ENCODE measurements at places on chromosomes 2 and 18. TPM values are rescaled to one million over a fixed set of nuclear protein-coding genes. Genes with fewer than 3 reads are reported as not detected.

Gene G6PC2
- total RNA-seq, result not detected

Gene UGT1A3
- total RNA-seq, result not detected

Gene MRPL30
- total RNA-seq, result 30.2 TPM

Gene RIT2
- total RNA-seq, result not detected

Gene RMC1
- total RNA-seq, result 47.6 TPM

Gene CD207
- total RNA-seq, result not detected

Gene SERPINB10
- 0.27 TPM for total RNA-seq

Gene RAD51AP2
- not detected for total RNA-seq

Gene FIGN
- total RNA-seq, result not detected

Gene KIF5C
- total RNA-seq, result 4.2 TPM

DNA sequence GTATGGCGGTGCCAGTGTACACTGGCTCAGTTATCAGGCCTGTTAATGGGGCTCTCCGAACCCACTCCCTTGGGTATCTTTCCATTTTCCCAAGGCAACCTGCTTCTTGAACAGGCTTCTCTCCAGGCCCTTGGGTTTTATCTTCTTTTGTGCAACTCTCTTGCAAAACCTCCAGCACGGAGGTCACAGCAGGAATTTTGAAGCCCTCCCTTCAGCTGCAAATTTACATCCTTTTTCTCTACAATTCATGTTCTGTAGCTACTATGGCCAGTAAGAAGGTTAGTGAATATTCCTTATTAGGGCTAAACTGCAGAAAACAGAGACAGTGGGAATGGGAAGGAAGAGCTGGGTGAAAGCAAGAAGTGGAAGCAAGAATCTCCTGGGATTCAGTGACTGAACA is 10.4 kb upstream of the NPAS2 start:
- no peak for DNase-seq

- DNase-seq, result no peak
Observed at GRCh38 chr2:34308140-34308539, 709.0 kb upstream of the FAM98A start.

DNA sequence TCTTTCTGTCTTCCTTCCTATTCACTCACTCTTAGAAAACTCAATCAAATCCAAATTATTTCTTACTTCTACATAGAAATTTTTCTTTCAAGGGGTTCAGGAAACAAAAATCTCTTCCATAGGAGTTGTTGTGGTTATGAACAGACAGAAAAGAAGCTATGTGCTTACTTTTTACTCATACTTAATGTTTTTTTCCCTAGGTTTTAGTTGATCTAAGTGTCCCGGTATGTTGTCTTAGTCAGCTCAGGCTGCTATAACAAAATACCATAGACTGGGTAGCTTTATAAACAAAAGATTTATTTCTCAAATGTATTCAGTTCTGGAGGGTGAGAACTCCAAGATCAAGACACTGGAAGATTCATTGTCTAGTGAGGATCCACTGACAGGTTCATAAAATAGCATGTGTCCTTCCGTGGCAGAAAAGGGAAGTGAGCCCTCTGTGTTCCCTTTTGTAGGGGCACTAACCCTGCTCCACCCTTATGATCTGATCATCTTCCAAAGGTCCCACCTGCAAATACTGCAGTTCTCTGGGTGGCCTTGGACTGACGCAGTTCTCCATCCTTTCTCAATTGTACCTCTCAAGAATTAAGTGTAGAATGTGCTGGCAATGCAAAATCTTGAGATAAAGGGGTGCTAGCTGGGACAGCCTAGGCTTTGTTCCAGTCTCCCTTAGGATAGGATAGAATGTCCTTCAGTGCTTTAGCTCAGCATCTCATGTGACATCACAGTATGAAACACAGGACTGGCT is 14.4 kb upstream of the VRK2 start:
- no peak for DNase-seq

GRCh38 chr2:216960671-216961268 is 100.9 kb upstream of the TNP1 start:
- DNase-seq, result no peak

DNA sequence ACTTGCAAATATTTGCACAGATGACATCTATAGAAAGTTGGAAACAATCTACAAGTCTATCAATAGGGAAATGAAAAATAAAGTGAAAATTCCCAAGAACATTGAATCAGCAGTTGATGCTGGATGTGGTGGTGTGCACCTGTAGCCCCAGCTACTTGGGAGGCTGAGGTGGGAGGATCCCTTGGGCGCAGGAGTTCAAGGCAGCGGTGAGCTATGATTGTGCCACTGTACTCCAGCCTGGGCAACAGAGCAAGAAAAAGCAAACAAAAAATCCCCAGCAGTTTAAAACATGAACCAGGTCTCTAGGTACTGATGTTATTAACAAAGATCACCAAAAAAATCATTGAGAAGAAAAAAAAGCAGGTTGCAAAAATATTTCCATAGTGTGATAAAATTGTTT is 15.4 kb upstream of the NDUFV2 start:
- no peak for DNase-seq

GRCh38 chr2:179268277-179268925 is 3.8 kb upstream of the SESTD1 start:
- DNase-seq, result no peak

DNA sequence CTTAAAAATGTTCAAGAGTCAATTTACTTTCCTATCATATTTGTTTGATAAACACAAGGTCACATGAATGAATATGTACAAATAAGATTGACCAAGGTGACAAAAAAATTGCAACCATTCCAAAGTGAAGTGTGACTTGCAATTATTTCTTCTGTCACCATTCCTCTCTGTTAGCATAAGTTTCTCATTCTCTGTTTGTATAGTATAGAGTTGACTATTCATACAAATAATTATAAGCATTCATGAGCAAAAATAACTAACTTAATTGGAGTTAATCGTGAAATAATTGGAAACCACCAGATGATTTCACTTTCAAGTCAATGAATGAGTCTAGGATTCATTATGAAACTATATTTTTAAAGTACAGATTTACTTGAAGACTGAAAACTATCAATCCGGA is 42.1 kb downstream of the PGAP1 start:
- DNase-seq, result no peak

- no peak for DNase-seq
Observed at GRCh38 chr2:6073191-6074088, 381.3 kb downstream of the SOX11 start.

DNA sequence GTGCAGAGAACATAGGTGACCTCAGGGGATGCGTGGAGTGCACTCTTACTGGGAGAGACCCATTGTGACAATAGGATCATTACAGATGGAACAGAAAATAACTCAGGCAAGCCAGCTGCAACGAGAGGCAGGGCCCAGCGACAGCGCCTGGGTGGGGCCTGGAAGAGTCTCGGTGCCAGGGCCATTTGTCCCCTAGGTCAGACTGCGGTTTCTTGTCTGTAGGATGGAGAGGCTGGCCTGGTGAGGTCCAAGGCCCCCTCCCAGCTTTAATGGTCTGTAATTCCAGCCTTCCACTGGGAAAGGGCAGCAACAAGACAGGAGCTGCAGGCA is 208.6 kb upstream of the APCDD1 start:
- DNase-seq, result no peak

DNA sequence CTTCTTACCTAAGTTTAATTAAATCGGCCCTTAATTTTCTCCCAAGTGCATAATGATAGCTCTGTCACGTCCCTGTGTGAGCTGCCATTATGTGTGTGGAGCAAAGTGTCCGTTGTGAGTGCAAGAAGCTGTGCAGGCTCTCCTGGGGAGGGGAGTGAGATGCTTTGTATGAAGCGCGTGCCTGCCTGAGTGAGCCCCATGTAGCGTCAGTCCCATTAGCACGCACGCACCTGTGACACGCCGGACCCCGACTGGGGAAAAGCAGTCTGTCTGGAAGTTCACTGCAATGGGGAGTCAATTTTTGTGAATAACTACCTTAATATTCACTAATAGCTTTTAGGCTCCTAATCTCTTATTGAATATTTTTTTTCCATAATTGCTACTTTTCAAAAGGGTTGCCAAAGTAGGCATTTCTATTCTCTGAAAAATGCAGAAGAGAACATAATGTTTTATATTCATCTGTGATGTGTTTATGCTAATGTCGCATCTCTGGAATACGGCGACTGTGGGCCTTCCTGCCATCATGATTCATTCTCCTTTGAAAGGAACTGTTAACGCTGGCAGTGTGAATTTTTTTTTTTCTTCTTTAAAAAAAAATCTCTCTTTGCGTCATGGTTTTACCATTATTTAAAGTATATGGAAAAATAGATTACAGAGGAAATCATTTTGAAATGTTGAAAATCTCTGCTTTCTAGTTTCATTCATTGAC is 157.7 kb downstream of the COL4A4 start:
- DNase-seq, result no peak

- no peak for DNase-seq
Observed at GRCh38 chr18:79552696-79553095, 126.9 kb upstream of the CTDP1 start.

- DNase-seq, result no peak
Observed at GRCh38 chr2:60379684-60380083, 173.8 kb downstream of the BCL11A start.

DNA sequence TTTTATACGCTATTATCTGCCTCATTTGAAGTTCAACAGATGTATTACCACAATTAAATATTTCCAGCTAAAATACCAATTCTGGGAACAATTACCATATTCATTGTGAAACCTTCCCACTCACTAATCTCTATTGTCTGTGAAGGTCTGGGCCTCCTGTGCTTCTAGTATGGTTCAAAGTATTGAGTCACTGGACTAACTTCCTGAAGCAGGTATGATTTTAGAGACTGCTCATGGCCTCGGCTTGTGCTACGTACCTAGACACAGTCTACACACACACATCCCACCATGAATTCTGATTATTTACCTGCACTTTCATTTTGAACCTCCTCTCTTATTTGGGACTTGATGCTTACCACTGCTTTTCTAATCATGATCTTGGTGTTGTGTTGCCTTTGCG is 180.7 kb upstream of the EPHA4 start:
- no peak for DNase-seq

GRCh38 chr2:212428681-212429478 is 109.7 kb downstream of the ERBB4 start:
- DNase-seq, result no peak

- no peak for DNase-seq
Observed at GRCh38 chr2:105885456-105885855, 140.7 kb downstream of the NCK2 start.

DNA sequence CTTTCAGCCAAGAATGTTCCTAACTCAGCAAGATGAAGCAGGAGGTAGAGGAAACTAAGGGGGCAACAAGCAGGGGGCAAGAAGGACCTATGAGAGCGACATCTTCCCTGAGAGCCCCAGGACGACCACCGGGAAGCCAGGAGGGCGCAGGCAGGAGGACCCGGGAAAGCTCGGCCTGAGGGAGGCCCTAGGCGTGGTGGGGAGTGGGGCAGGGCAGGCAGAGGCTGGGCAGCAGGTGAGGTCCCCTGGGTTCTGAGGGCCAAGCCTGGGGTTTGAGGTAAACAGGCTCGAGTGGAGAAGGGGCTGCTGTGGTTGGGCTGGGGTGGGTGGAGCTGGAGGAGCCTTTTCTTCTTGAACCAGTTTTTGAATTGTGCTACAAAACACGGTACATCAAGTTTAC is 1.3 kb upstream of the ALPI start:
- no peak for DNase-seq

GRCh38 chr2:46246790-46247189 is 50.4 kb upstream of the EPAS1 start:
- no peak for DNase-seq

DNA sequence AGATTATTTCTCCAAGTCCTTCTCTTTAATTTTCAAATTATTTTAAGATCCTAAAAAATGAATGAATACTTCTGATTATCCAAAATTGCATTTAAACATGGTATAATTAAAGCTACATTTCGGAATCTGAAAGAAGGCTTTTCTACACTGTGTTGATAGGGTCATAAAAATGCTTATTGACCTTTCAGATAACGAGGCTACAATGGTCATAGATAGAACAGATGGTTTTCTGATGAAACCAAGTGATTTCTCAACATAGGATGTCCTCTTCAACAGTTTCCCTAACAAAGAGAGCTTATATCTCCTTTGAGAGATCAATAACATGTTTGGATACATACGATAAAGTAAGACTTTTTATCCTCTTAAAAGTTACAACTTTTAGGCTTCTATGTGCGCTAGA is 201.1 kb downstream of the PTH2R start:
- no peak for DNase-seq

- DNase-seq, result no peak
Observed at GRCh38 chr2:190519975-190520767, 14.4 kb downstream of the NEMP2 start.

DNA sequence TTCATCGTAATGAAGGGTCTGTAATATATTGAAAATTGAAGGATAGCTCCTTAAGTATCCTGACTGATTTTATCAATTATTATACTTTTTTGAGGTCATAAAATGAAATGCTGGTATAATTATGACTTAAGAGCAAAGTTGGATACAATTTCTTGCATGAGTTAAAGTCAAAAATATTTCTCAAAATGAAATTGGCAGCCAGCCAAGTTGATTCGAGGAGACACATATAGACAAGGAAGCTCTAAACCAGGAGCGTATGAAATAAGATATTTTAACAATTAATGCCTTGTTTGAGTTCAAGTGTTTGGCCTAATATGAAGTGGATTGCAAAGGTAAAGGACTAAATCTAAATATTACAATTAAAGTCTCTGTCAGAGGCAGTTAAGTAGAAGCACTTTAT is 260.4 kb upstream of the DSEL start:
- DNase-seq, result no peak

DNA sequence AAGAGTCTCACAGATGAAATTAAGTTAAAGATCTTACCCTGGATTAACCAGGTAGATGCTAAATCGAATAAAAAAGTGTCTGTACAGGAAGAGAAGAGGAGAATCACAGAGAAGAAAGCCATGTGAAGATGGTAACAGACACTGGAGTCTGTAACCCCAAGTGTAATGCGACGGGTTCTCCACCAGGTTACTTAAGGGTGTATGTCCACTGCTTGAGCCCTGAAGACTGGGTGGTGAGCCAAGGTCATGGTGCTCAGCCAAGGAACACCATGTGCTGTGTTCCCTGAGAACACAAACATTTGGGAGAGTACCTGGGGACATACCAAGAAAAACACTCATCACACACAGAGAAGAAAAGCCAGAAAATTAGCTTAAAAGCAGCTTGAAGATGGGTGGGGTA is 8.2 kb upstream of the ACADL start:
- DNase-seq, result no peak

- DNase-seq, result no peak
Observed at GRCh38 chr2:200730960-200731359, 80.8 kb upstream of the BZW1 start.

DNA sequence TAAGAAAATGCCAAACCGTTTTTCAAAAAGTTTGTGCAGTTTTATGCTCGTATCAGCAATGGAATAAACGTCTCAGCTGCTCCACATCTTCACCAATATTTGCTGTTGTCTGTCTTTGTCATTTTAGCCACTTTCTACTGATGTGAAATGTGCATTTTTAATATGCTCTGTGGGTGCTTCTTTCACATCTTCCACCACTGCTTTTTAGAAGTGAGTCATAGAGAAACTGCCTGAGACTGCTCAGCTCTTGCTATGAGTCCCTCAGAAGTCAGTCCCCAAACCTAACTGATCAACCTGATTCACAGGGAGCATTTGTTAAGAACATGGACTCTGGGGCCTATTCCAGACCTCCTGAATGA is 41.0 kb upstream of the EPC2 start:
- no peak for DNase-seq

GRCh38 chr18:34222307-34223163 is 2.2 kb downstream of the NOL4 start:
- no peak for DNase-seq

- DNase-seq, result no peak
Observed at GRCh38 chr18:59779979-59780378, 82.8 kb upstream of the CCBE1 start.
